SJSA1 (cell line): ENCODE measurements at places on chromosomes 11 and 22.

DNA sequence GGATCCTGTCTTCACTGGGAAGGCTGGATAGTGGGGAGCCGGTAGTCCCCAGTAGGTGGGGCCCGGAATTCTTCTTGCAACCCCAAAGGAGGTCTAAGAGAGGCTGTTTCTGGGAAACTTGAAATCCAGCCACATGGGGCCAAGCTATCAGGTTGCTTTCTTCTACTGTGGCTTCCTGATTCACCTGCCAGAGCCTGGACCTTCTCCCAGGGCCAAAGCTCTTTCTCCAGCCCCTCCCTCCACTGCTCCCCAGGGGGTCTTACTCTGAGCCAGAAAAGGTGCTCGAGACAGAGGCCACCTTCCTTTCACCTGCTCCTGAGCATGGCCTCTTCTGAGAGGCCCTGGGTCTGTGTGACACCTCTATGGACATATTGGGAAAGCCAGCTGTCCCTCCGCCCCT is 9.1 kb downstream of the TST start:
- DNase-seq: no peak

- DNase-seq: peak; percentile 76
Observed at GRCh38 chr22:18023509-18024275, 669 bp downstream of the MICAL3 start.

DNA sequence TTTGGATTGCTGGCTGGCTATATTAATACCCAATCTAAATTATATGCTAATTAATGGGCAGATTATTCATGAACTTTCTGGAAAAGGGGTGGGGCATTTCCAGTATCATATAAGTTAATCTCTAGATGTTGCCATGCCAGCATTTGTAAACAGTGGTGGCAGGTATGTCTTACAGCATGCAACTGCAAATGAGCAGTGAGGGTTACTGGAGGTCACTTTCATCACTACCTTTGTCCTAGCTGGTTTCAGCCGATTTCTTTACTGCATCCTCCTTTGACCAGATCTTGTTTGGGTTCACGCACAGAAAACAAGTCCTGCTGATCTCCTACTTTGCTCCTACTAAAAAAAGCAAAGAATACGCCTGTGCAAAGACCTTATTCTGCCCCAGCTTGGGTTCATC is 89.1 kb upstream of the USP47 start:
- DNase-seq: no peak

- DNase-seq: no peak
Observed at GRCh38 chr22:25909614-25910387, 167.8 kb downstream of the MYO18B start.

DNA sequence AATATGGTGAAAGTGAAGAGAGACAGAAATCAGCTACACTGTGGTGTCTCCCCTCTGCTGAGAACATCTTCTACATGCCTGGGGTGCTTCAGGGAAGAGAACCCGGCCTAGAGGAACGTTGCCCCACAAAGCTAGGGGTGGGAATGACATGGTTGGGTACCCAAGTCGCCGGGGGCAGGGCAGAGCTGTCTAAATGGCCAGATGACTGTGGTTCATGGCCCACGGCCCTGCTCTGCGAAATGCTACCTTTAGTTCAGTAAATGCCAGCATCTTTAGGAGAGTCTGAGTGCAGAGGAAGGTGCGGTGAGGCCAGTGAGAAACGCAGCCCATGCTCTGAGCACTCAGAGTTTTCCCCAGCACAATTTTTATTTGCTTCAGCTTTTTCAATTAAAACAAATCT is 12.8 kb downstream of the BRD1 start:
- no peak for DNase-seq

- DNase-seq: no peak
Observed at GRCh38 chr22:41870786-41871185, 37.9 kb downstream of the SREBF2 start.

DNA sequence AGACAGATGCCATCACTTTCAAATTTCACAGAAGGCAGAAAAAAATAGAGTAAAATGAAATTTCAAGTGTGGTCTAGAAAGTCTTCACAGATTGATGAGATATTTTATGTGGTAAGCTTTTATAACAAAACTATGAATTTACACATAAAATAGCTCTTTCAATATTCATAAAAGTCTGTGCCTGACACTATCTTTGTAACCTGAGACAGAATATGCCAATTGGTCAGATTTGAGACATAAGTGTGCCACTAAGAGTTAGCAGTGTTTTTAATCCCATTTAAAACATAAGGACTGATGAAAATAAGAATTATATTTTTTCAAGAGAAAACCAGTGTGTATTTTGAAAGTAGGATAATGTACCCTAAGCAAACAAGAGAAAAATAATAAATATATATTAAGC is 769.5 kb upstream of the LUZP2 start:
- no peak for DNase-seq

DNA sequence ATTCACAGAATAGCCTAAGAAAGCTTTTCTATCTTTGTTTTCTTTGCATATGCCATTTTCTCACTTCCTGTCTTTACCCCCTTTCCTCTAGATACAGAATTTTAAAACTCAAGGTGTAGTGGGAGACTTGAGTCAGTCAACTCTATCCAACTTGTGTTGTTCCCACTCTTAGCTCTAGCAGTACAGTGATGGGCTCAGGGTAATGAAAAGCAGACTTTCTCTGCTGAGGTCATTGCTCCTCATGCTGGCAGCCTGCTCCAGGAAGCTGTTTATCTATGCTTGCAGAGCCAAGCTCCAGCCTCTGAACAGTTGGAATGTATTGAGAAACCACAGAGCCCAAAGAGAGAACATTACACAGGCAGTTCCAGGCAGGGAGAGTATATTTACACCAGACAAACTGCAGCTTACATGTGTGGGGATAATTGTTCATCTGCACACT is 68.1 kb downstream of the CSTPP1 start:
- peak; percentile 58 for DNase-seq

GRCh38 chr11:75103380-75104026 is 6.8 kb upstream of the OR2AT4 start:
- no peak for DNase-seq

DNA sequence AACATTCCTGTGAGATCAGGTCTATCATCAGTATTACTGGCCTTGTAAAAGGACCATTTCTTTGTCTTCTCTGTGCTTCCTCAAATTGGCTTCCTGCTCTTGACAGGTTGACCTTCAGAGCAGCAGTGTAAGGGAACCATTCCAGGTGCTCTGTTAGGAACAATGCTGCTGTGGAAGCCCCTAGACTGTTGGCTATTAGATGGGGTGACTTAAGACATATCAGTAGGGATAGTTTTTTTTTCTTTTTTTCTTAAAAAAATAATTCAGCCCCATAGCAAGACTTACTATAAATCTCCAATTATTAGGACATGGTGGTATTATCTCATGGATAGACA is 37.6 kb downstream of the COA4 start:
- no peak for DNase-seq

GRCh38 chr11:116715383-116715782 is 57.4 kb downstream of the BUD13 start:
- no peak for DNase-seq

DNA sequence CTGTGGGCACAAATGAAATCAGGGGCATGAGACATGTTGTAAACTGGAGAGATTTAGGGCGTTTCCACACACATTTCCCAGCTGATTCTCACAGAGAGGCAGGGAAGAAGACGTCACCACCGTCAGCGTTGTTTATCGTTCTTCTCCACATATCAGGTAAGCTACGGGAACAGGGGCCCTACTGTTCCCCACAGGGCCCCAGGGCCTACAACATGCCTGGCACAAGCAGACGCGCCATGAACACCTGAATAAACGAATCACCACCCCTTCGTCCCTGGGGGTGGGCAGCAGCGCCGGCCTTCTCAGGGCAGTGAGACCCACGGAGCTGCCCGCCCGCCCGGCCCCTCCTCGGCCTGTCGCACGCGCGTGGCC is 342 bp downstream of the EFCAB6 start:
- DNase-seq: no peak

- no peak for DNase-seq
Observed at GRCh38 chr22:39625569-39626537, 55.3 kb downstream of the CACNA1I start.

GRCh38 chr22:10961043-10961860 is 4566.7 kb upstream of the OR11H1 start:
- no peak for DNase-seq

GRCh38 chr22:22038178-22038880 is 55.7 kb upstream of the TOP3B start:
- no peak for DNase-seq

DNA sequence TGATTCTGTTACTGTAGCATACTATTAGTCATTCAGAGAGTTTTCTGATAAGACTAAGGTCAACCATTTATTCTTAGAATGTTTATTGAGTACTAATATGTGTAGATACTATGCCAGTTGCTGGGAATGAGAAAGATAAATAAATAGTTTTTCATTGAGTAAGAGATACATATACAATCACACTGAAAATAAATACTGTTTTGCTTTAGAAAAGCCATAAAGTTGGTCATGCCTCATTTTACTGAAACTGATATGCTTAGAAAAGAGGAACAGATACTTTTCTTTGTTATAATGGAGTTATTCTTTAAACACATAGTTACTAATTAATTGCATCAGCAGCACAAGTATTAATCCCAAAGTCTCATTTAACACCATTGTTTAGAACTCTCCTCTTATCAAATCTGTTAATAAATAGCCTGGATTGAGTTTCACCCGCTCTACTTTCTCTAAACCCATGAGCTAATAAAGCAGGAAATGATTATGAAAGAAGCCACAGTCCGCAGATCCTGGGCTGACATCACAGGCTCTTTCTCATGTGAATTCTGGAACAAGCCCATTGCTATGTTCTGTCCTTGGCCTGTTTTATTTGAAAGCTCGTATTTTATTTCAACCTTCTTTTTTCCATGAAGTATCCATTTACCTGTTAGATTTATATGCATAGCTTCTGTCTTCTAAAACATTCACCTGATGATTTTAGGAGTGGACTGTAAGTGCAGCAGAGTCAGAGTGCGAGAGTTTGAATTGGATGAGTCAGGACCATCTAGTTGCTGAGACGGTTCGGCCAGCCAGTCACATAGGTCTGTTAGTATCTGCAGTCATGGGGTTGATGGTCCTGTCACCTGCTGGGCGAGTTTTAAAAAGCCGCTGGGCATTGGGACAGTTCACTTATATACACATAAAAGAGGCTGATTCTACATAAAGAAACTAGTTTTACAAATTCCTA is 35.5 kb downstream of the PIWIL4 start:
- DNase-seq: peak; percentile 61

GRCh38 chr11:108961095-108961494 is 296.2 kb downstream of the DDX10 start:
- DNase-seq: no peak

- no peak for DNase-seq
Observed at GRCh38 chr22:28983788-28984441, 77.7 kb downstream of the C22orf31 start.

GRCh38 chr11:118961189-118961588 is 5.1 kb downstream of the UPK2 start:
- no peak for DNase-seq

GRCh38 chr11:69251639-69252489 is 42.1 kb upstream of the MYEOV start:
- no peak for DNase-seq

DNA sequence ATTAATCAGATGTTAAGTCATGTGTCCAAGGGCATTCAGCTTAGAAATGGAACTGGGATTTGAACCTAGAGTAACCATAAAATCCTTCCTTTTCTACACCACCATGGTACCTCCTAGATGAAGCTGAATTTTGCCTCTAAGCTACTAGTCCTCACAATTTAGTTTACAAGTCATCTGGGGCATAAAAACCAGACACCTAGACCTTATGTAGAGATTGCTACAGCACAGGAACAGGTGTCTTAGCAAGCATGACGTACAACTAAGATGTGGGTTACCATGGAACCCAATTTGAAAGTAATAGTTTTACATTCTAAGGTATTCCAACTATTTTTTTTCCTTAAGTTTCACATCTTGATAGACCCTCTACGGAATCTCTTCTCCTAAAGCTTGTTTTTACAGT is 9.2 kb downstream of the TMEM216 start:
- DNase-seq: no peak

- no peak for DNase-seq
Observed at GRCh38 chr22:36816636-36817524, at the start of gene PVALB. TSS of gene PVALB (minus strand) at chr22:36817035. CDS start at chr22:36817005, 30 bp downstream.

DNA sequence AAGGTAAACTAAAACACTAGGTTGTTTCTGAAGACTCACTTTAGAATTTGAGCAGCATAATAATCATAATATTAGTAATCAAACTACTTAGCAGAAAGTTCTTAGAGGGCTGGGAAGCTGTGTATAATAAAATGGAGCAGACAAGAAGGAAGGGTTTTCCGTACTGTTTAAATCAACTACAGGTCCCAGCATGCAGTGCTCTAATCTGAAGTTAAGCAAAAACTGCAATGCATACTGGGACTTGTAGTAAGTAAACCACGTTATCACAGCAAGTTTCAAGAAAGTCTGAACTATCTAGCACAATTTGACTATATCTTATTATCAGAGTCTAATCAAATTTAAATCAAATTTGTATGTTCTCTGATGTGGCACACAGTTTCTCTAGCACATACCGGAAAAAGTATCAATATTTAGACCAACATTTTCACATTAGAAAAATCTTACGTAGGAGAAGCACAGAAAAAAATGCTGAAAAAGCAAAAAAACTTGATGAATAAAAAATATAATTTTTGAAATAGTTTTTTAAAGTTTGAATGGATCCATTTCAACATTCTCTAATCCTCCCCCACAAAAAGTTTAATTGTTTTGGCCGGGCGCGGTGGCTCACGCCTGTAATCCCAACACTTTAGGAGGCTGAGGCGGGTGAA is 8.2 kb downstream of the PHF21A start:
- DNase-seq: peak; percentile 23

DNA sequence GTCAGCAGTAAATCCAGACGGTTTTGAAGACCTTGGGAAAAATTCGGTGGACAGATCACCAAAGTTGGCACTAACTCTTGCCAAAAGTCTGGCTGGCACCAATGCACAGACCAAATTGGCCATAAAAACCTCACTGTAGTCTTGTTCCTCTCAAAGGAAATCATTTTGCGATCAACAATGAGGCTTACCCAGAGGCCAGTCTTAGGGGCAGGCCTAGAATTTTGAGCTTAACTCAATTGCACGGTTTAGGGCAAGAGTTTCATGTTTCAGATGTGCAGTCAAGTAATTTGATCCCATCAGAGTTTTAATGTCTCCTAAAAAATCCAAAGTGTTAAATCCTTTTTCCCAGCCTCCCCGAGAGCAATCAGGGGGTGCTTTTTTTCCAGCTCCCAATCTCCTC is 19.0 kb downstream of the MPPED2 start:
- no peak for DNase-seq

DNA sequence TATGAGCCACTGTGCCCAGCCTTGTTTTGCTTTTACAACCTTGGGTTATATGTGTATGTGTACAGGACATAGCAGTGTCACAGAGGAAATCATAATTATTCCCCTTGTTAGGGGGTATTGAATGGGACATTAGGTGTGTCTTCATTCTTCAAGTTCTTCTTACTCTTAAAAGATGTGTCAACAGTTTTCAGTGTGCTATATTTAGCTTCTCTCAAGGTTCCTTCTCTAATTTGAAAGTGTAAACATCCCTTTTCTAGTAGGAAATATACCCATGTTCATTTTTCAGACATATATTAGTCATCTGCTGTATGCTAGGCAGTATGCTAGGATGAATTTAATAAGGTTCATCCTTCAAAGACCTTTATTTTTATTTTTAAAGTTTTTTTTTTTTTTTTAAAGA is 17.1 kb downstream of the PCF11 start:
- DNase-seq: no peak
